Tibial nerve (tissue), 4 donors: ENCODE measurements at places on chromosomes 1 and 21.
A peak's percentile ranks its signal among the peaks of the same experiment; 100 is the strongest.

DNA sequence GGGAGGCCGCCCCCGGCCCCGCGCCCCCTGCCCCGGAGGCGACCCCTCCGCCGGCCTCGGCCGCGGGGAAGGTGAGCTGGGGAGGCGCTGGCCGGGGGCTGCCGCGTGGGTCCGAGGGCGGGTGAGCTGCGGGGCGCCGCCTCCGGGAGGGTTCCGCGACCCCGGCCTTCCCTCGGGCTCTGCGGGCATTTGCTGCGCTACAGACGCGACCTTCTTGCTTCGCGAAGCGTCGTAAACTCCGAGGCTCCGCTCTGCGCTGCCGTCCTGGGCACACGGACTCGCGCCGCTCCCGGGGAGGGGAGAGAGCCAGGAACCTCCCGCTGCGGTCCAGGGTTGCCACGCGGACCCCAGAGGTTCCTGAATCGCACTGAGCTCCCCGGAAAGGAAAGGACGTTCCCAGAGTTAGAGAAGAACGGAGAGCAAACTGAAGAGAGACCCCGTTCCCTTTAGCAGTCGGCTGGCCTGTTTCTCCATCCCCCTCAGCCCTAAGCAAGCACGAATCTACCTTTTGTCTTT is 345 bp downstream of the SLX9 start:
- DNase-seq: no peak

- peak; percentile 37 for DNase-seq
Observed at GRCh38 chr1:38138498-38139233, 92.1 kb upstream of the POU3F1 start.

DNA sequence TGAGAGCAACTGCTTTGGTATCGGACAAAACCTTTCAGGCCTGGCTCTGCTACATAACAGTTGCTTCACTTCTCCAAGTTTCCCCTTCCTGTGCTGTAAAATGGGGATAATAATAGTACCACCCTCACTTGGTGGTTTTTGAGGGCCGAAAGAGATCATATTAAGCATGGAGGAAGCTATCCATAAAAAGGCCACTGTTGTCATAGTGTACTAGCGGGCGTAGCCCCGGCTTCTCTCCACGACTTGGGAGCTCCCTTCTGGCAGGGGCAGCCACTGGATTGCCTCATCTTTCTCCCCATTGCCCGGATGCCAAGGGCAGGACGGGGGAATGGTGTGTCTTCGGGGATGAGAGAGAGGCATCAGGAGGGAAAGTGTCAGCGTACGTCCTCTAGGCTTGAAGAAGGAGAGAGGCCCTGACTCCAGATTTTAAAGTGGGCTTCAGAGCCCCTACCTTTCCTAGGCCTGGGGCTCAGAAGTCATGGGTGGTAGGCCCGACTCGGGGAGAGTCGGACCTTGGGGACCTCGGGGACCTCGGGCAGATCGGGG is 548 bp upstream of the MFSD2A start:
- no peak for DNase-seq

DNA sequence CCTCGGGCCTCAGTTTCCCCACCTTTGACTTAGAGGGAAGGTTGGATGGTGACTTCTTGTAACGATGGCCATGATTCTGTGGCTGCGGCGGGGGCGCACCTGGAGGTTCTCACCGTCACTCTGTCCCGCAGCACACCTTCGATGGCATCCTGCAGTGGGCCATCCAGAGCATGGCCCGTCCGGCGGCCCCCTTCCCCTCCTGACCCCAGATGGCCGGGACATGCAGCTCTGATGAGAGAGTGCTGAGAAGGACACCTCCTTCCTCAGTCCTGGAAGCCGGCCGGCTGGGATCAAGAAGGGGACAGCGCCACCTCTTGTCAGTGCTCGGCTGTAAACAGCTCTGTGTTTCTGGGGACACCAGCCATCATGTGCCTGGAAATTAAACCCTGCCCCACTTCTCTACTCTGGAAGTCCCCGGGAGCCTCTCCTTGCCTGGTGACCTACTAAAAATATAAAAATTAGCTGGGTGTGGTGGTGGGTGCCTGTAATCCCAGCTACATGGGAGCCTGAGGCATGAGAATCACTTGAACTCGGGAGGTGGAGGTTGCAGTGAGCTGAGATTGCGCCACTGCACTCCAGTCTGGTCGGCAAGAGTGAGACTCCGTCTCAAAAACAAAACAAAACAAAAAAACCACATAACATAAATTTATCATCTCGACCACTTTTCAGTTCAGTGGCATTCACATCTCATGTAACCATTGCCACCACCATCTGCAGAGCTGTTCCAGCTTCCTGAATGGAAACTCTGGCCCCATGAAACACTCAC is 2.1 kb upstream of the PFKL start:
- peak; percentile 75 for DNase-seq

- DNase-seq: peak; percentile 67
Observed at GRCh38 chr1:31413405-31414001, 490 bp downstream of the SERINC2 start.

- no peak for DNase-seq
Observed at GRCh38 chr1:151352021-151352718, 5.1 kb upstream of the RFX5 start.
